ENCODE measurements at places on chromosomes 3 and 15.

DNA sequence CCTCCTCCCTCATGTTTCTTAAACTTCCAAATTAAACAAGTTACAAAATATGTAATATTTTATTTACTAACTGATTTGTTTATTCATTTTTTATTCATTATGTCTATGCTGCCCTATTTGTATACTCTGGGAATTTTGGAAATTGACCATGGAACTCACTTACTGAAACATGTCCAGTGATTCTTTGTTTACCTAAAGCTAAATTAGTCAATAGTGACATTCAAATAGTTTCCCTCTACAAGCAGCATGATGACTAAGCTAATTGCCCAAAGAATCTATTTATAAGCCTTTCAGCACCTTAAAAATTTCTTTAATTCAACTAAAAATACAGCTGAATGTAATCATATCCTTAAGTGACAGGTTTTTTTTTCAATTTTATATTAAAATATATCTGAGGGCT lies 437.7 kb downstream of the SI start:
- DNase-seq, result no peak

DNA sequence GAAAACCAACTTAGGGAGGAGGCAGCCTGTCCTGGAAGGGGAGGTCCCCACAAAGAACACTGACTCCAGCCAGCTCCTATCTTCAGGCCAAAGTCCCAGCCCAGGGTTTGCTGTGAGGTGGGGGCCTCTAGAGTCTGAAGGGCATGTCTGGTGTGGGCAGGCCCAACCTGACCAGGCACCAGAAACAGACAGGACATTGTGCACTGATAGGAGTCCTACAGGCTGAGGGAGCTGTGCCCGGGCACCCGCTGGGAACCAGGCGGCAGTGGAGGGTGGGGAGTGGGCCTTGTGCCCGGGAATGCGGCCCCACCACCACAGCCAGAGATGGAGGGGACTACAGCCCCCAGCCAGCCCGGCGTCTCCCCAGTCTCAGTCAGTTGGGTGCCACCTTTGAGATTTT lies 161.4 kb downstream of the WNT7A start:
- no peak for DNase-seq

- DNase-seq, result peak; percentile 49
Observed at GRCh38 chr3:57100046-57100695, 39.7 kb downstream of the SPATA12 start.

DNA sequence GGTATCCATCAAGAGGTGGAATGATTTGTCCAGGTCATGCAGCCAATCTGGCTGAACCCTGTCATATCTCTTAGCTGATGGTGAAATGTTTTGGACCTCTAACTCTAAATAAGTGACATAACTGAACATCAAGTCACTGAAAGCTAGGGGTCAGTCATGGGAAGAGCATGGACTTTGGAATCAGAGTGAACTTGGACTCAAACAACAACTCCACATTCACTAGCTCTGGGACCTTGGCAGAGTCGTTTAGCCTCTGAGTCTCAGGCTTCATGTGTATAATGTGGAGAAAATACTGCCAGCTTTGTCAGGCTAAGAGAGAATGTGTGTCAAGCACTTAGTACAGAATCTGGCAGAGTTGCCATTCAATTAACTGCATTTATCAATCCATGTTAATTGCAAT lies 557.8 kb upstream of the CFAP20DC start:
- no peak for DNase-seq

DNA sequence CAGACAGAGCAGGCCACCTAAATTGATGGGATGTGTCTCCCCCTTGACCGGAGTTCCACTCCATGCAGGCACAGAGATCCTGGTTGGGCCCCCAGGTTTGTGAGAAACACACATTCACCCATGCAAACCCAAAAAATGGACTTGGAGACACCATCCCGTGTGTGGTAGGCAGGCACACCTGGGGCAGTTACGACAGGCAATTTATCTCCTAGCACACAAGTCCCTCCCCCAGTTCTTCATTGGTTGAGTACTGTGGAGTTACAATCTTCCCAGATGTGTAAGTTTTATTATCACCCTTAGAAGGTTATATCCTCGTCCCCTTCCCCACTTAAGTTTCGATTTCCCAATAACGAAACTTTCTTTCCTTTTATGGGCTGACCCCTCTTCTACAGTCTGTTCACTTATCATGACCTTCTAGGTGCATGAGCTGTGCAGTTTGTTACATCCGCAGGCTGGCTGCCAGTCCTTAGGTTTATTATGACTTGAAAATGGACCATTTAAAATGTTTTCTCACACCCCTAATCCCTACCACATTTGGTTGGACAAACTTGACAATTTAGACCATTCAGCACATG lies 27.3 kb downstream of the ARL8B start:
- DNase-seq, result no peak

GRCh38 chr3:127097072-127097405 lies 95.9 kb upstream of the PRR23E start:
- DNase-seq, result no peak

- DNase-seq, result no peak
Observed at GRCh38 chr3:117629505-117629904, 919.9 kb downstream of the TUSC7 start.

- no peak for DNase-seq
Observed at GRCh38 chr3:53809764-53810400, 36.3 kb downstream of the CHDH start.

DNA sequence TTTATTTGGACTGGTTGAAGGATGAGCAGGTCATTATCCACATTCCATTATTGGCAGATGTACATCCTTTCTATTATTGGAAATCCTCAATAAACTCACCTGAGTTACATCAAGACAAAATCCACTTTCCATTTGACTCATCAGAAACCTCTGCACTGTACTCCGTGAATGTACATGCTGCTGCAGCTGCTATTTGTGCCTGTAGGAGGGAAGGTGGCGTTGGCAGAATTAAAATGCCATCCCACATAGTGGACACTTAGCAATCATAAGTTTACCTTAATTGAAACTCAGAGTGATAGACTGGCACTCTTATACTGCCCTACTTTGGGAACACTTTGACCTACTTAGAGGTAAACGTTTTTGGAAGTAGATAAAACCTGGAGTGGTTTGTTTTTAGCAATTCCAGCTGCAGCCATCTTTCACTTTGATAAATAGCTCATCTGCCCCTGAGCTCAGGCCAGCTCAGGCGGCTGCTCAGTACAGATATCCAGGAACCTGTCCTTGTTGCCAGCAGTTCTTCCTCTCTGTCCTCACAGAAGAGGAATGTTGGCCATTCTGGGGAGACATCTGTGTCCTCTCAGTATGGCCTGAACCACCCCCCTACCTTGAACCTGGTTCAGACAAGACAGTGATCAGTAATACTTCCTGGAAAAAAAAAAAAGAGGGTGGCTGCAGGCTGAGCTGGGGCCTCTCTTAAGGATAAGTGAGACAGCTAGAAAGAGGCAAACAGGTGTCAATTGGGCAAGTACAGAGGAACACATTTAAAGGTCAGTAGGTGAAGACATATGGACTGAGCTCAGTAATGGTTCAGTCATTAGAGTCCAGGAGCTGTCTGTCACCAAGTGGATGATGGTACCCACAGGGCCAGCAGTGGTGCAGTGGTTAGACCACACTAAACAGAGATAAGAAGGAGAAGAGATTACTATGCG lies 153.4 kb upstream of the UMPS start:
- no peak for DNase-seq

GRCh38 chr3:12916159-12916558 lies 74.8 kb upstream of the RPL32 start:
- no peak for DNase-seq

DNA sequence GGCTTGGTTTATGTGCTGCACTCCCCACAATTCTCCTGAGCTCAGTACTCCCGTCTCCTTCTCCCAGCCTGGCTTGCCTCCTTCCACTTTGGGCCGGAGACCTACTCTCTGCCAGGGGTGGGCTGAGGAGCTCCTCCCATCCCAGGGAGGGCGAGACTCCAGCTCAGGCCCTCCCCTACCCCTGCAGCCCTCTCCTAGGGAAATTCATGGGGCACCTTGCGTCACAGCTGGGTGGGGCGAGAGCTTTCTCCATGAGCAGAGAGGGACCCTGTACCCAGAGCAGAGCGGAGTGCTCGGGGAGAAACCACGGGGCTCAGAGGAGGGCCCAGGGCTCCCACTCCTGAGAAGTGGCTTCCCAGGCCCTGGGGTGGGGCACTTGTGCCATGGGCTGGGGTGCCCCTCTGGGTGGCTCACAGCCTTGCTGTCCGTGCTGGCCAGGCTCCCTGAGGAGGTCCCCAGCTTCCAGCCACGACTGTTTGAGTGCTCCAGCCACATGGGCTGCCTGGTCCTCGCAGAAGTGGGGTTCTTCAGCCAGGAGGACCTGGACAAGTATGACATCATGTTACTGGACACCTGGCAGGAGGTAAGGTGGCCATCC lies 13.3 kb downstream of the VILL start:
- no peak for DNase-seq

GRCh38 chr3:120093119-120093910 lies 932 bp downstream of the GSK3B start:
- no peak for DNase-seq

GRCh38 chr3:196159952-196160804 lies 51.0 kb downstream of the ZDHHC19 start:
- DNase-seq, result no peak

- DNase-seq, result no peak
Observed at GRCh38 chr3:11172096-11172690, 17.9 kb downstream of the HRH1 start.

- peak; percentile 68 for DNase-seq
Observed at GRCh38 chr3:141303481-141304223, 64.7 kb upstream of the ZBTB38 start.

DNA sequence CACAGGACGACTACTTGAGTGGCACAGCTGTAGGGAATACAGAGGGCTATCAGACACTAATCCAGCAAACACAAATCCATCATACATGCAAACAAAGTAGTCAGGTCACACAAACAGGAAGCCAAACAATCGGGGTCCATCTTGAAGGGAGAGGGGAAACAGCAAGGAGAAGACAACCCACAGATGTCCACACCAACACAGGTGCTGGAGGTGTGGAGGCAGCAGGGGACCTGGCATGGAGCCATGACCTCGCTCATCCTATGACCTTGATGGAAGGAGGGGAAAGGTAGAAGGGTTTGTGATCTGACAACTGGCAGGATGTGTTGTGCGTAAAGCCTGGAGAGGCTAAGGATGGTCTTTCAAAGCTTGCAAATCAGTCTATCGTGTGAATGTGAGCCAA lies 39.9 kb upstream of the SKOR1 start:
- no peak for DNase-seq

GRCh38 chr15:80659375-80659774 lies 35.7 kb upstream of the ABHD17C start:
- DNase-seq, result no peak

DNA sequence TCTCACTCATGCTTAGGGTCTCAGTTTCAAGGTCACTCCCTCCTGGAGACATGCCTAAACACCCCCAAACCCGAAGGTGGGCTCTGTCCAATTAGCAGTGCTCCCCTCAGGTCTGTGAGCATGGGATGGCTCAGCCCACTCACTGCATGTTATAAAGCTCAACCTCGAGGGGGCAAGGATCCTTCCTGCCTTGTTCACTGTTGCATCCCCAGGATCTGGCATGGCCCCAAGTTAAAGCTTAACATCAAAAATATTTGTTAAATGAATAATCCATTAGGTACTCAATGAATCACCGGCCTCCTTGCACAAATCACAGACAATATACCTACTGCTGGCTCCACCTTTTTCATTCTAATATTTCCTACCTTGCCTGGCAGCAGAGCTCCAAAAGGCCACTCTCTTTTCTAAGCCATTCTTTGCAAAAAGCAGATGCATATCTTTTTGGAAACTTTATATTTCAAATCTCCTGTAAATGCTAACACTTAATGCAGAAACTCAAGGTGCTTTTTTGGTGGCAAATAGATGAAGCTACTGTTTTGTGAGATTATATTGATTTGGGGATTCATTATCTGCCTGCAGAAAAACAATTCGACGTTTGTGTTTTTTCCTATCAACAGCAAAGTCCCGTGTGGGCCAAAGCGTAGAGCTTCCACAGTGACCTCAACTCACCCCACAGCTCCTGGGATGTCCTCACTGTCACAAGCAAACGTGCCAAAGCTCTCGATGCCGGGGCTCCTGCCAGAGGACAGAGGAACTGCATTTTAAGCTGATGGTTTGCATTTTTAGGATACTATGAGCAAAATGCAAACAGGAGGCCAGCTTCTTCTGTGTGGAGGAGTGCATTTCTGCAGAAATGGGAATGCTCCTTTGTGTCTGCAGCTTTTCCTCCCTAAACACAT lies 35.4 kb downstream of the PCOLCE2 start:
- DNase-seq, result no peak

- no peak for DNase-seq
Observed at GRCh38 chr3:134516905-134517304, 31.0 kb downstream of the CEP63 start.

DNA sequence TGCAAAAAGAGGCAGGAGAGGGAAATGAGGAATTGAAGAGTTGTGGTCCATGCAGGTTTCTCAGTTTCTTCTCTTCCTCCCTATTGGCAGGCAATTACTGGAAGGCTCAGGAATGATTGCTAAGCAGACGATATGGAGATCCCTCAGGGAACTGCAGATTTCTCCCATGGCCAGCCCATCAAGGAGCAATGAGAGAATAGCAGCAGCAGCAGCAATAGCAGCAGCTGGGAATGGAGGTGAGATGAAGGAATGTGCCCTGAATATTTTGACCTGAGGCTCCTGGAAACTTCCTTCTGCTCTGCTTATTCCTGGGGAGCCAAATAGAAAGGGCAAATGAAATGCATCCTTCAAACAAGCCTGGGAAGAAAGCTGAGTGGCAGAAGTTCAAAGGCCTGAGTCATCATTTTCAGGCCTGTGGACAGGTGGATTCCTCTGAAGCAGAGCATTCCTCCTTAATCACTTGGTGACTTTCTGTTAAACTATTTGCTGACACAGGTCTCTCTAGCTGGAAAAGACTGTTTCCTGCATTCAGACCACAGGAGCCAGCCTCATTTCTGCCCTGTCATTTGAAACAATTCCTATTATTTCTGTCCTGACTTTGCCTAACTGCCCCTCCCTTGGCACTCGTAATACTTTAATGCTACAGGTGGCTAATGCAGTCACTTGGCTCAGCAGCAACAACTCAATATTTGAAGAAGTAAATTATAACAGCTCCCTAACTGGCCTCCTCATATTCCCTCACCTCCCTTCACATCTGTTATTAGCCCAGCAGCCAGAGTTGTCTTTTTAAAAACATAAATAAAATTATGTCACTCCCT lies 146.9 kb upstream of the GADL1 start:
- no peak for DNase-seq

- DNase-seq, result no peak
Observed at GRCh38 chr3:150760431-150761200, 2.4 kb downstream of the SIAH2 start.

DNA sequence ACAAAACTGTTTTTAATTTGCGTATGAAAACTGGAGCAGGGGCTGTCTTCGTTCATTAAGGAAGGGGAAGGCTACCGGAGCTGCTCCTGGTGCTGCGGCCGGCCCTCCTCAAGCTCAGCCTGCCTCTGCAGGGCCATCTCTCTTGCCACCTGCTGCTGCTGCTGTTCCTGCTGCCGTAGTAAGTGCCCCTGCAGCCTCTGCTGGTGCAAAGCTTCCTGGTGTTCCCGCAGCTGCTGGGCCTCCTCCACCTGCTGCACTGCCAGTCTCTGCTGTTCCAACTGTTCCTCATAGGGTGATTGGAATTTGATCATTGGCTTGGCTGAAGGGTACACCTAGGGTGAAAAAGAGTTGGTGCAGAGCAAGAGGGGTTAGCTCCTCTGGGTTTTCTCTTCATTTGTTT lies 66.0 kb downstream of the GOLIM4 start:
- no peak for DNase-seq

GRCh38 chr15:74541494-74542165 lies 610 bp downstream of the ARID3B start:
- DNase-seq, result peak; percentile 47
